ENCODE measurements at places on chromosomes 7 and 10. TPM values are rescaled to one million over a fixed set of nuclear protein-coding genes. Genes with fewer than 3 reads are reported as not detected.

The ENTPD1 gene
- 0.32 TPM for total RNA-seq

The TLX1 gene
- not detected for total RNA-seq

- no peak for DNase-seq
Measured at GRCh38 chr10:59464483-59464882, 102.1 kb upstream of the FAM13C start.

GRCh38 chr7:5549096-5549763 lies 125.6 kb upstream of the TNRC18 start:
- no peak for DNase-seq

The ADAP1 gene
- not detected for total RNA-seq

GRCh38 chr7:1288996-1289551 lies 56.4 kb downstream of the UNCX start:
- no peak for DNase-seq

The PLXDC2 gene
- not detected for total RNA-seq

Data from Karpas-422 (cell line).